RKO (cell line): ENCODE measurements at places on chromosomes 16 and 17.

DNA sequence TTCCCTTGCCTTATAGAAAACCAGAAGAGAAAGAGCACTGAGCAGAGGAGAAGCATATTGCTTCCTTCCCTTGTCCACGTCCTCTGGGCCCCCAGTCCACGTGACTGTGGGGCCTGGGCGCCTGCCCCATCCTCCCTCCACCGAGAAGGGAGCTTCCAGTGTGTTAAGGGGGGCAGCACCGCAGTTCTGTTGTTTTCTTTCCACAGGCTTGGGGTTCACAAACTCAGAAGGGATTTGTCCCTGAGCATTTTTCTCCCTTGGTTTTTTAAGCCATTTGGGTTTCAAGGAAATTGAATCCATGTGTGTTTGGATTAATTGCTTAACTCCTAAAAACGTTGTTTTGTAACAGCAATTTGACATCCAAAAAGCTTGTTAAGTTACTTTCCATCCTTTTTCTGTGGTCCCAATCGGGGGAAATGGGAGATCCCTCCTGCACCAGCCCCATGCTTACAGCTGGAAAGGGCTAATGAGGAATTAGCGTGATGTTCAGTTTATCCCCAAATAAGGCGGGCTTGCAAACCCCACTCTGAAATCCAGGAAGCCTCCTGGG lies 347.5 kb upstream of the TNRC6C start:
- no peak for DNase-seq

GRCh38 chr17:7436556-7437368 lies 1.5 kb downstream of the TMEM102 start:
- peak; percentile 94 for DNase-seq

GRCh38 chr16:152141-153128 lies at the start of gene HBZ:
Gene HBZ (plus strand): TSS chr16:152644. CDS start chr16:152910, 266 bp downstream.
- DNase-seq, result no peak

- no peak for DNase-seq
Observed at GRCh38 chr17:42389135-42389417, 834 bp upstream of the STAT3 start.

DNA sequence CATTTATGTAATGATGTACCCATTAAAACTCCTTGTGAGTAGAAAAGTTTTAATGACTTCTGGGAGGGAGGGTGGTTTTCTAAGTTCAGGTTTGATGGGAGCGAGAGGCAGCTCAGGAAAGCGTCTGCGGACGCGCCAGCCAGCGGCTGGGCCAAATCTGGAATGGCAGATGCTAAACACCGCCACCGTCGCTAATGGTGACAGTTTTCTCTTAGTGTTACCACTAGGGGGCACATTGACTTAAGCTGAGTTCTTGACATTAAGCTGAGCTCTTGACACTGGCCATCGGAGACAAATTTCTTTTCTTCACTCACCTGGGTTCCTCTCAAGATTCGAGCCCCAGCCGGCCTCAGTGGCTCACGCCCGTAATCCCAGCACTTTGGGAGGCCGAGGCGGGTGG lies 6.7 kb downstream of the TRPV1 start:
- DNase-seq, result peak; percentile 14

DNA sequence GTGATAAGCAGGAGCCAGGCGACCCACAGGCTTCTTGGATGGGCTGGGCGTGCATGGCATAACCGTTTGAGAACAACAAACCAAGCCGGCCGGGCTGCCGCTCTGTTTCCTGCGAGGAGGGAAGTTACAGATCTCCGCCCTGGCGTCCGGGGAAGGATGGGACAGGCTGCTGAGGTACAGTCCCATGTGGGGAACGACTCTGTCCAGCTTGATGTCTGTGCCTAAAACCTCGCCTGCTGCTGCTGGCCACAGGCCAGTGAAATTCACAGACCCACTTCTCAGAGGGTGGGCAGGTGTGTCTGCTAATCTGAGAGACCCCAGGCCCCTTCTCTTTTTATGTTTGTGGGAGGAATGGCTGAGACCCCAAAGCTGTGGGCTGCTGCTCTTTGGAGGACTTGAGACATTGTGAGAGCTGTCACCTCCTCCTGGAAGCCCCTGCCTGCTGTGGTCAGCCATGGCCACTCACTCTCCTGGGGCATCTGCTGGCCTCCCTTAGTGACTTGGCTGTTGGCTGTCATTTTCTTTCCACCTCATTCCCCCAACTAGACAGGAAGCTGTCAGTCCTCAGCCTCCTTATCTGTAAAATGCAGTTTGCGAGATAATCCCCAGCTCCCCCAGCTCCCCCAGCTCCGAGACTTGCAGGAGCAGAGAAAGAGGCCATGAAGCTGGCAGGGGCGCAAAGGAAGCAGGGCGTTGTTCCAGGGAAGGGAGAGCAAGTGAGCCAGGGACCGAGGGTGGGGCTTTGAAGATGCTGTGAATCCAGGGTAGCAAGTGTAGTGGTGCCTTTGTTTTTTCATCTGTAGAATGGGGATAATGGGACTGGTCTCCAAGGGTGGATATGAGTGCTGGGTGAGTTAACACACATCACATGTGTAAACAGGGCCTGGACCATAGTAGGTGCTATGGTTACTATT lies 51.0 kb downstream of the CMIP start:
- DNase-seq, result no peak

DNA sequence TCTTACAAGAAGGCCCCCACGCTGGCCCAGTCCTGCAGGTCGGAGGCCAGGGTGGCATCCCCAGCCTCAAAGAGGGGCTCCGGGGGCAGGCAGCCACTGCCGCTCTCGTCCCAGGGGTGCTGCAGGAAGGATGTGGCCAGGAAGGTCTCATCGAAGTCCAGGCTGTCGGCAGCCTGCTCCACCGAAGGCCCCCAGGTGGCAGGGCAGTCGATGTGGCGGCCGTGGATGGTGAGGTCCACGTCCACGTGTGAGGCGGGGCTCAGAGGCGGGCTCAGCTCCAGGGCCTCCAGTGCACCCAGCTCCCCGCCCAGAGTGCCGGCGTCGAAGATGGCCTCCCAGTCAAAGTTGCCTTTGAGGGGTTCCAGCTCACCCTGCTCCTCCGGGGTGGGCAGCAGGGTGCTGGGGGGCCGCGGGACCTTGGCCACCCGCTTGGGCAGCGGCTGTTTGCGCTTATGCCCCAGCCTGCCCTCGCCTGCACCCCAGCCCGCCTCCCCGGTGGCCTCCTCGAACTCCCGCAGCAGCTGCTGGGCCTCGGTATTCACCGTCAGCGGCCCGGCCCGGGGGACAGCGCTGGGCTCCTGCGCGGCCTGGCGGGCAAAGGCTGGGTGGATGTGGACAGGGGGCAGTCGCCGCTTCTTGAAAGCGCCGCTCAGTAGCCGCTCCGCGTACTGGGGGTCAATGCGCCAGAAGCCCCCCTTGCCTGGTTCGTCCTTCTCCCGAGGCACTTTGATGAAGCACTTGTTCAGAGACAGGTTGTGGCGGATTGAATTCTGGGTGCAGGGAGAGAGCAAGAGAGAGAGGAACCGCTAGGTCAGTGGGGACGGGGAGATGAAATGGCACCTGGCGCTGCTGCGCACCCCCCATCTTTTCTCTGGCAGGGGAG lies 3.5 kb downstream of the FOXJ1 start:
- DNase-seq, result no peak

DNA sequence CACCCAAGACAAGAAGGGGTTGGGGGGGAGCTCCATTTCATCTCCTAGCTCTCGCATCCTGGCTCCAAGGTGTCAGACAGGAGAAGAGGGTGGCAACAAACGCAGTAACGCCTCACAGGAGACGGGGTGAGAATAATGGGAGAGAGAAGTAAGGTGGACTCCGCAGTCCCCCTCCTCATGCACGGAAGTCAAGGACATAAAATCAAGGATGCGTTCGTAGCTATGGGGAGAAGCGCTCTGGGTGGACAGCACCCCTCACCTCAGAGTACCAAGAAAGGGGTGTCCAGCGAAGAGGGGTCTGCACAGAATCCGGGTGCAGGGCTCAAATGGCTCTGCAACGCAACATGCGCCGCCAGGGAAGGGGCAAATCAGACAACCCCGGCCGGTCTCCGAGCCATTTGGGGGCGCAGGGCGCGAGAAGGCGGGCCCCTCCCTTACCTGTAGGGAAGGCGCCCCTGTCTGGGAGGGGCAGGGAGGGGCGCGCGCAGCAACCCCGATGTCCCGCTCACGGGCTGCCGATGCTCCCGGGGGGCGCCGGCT lies 555 bp downstream of the HDAC5 start:
- DNase-seq, result no peak

DNA sequence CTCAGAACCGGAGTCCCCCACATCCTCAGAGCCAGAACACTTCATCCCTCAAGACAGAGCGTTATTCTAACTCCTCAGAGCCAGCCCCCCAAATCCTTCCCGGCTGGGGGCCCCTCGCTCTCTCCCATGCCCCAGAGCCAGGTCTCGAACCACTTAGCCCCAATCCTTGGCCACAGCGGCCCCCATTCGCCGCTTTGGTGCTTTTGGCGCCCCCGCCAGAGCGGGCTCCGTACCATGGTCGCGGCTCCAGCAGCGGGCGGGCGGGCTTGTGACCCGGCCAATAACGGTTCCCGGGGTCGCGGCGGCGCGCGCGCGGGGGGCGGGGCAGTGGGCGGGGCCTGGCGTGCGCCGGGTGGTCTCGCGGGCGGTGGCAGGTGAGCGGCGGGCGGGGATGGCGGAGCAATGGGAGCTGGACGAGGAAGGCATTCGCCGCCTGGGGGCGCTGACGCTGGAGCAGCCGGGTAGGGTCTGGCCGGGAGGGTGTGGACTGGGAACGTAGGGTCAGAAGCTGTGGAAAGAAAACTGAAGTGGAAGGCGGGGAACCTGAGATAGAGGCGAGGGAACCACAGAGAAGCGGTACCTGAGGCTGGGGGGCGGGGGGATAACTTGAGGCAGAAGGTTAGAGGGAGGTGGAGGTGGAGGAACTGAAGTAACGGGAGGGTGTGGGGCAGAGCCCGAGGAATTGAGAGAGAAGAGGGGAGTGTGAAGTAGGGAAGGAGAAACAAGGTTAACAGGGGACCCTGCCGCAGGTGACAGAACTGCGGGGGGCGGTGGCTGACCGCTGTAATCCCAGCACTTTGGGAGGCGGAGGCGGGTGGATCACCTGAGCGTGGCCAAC lies at the start of the genes KCTD19 and LRRC36:
Gene KCTD19, minus strand, starts transcription at position 270 of the 838 bp plus-strand sequence. Its CDS starts 34 bp downstream, at position 236.
Gene LRRC36, plus strand, starts transcription at position 344 of the 838 bp plus-strand sequence. Its CDS starts 48 bp downstream, at position 392.
- no peak for DNase-seq

GRCh38 chr17:34411646-34412421 lies 48.8 kb upstream of the CCL1 start:
- no peak for DNase-seq

- DNase-seq, result no peak
Observed at GRCh38 chr17:48270899-48271298, 159.1 kb downstream of the SKAP1 start.

DNA sequence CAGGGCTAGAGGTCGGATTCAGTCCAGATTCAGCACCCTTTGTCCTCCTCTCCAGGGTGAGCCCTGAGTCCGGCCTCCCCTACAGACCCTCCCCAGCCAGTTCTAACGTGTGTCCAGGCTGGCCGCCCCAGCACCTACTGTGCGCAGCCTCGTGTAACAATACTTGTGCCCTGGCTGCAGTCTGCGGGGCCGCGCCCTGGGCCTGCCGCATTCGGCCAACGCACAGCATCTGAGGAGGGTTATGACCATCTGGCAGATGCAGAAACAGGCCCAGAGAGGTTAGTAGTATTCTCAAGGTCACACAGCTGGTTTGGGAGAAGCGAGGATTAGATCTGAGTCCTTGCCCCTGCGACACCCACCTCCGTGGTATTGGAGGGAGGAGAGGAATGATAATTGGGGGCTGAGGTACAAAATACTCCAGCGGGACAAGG lies 968 bp downstream of the RIPOR1 start:
- peak; percentile 66 for DNase-seq

DNA sequence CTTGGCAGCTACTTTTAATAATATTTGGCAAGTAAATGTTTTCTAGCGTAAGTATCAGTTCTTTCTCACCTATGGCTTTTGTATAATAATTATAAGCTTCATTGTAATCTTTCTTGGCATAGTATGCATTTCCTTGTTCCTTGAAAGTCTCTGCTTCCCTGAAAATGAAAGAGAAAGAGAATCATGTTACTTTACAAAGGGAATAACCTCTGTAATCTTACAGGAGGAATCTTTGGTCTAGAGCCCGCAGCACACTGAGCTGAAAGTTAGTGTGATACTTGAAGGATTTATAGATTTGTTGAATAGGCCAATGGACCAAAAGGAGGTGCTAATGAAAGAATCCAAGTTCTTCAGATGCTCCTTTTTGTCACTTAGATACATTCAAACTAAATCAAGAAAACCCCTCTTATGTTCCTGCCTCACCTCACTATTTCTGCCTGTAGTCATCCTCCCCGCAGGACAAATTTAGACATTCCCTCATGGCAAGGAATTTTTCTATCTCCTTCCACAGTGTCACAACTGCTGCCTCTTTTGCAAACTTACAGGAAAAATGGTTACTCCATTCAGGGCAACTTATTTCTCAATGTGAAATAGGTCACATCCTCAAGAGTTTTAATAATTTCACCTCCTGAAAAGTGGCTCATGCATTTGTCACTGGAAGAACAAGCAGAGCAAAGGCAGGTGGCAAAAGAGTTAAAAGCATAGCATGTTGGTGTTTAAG lies 16.7 kb downstream of the DNAJC7 start:
- DNase-seq, result no peak

DNA sequence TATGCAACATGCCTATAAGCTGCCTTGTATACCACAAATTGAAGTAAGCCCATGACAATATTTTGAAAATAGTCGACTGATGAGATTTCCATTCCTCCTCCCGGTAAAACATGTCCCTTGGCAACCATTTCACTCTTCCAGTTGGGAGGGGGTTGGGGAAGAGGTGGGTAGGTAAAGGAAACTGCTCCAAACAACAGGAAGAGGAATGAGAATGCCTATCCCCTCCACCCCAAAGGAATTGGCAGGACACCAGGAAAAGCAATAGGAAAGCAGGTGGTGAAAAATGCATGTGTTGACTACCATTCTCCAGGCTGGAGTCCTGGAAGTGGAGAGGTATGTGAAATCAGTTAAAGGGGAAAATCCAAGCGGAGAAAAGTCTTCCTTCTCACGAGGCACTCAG lies 455.9 kb upstream of the PSMD7 start:
- DNase-seq, result no peak

DNA sequence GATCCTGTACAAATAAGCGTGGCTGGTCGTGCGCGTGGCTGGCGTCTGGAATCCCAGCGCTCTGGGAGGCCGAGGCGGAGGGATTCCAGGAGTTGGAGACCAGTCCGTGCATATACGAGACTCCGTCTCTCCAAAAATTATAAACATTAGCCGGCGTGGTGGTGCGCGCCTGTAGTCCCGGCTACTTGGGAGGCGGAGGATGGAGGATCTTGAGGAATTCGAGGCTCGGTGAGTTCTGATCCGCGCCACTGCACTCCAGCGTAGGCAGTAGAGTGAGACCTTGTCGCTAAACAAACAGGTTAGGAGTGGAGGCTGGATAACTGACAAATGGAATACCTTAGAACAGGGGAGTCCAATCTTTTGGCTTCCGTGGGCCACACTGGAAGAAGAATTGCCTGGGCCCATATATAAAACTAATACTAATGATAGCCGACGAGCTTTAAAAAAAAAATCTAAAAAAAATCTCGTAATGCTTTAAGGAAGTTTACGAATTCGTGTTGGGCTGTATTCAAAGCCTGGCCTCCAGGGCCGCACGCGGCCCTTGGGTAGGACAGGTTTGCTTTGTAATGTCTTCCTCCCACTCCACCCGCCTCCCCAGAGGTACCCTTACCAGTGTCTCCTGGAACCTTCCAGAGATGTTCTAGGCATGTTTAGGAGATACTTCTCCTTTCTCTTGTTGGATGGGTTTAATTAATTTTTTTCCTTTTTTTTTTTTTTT lies 909 bp upstream of the RSL1D1 start:
- peak; percentile 68 for DNase-seq
